ENCODE measurements at places on chromosomes 12 and 14.
A peak's percentile ranks its signal among the peaks of the same experiment; 100 is the strongest.

- DNase-seq: no peak
These were observed 68.0 kb downstream of the NIN start for GRCh38 chr14:50762931-50763300.

DNA sequence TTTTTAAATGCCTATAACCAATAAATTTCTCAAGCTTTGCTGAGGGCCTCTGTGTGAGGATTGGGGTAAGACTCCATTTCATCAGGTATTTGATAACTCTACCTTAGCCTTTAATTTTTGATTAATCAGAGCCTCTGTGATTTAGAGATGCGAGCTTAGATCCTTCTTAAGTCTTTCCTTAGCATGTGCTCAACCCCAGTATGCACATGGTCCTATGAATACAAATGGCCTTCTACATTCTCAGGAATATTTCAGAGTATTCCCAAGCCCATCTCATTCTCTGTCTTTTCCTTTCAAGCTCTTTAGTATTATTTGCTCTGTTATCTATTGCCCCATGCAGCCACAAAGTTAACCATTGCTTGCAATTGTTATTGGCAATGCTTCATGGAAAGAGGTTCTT, 1407.7 kb downstream of the LRFN5 start:
- DNase-seq: no peak

DNA sequence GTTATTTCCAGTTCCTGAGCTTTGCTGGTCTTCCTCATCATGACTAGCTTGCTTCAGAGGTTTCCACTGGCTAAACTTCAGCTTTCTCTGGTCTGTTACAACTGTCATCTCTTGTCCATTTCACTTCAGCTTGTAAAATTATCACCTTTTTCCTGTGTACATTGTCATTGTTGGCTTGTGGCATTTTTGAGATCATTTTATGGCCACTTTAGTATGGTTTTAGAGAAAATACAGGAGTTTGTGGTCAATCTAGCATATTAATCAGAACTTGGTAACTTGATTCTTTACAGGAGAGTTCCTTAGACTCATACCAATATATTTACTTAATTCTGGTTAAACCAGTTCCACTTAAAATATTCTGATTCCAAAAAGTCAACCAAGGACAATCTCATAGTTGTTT, 235.9 kb upstream of the KITLG start:
- no peak for DNase-seq

GRCh38 chr14:37593511-37594237, 1.4 kb downstream of the FOXA1 start:
- no peak for DNase-seq

- no peak for DNase-seq
These were observed 351.0 kb upstream of the FKBP4 start for GRCh38 chr12:2443776-2444175.

DNA sequence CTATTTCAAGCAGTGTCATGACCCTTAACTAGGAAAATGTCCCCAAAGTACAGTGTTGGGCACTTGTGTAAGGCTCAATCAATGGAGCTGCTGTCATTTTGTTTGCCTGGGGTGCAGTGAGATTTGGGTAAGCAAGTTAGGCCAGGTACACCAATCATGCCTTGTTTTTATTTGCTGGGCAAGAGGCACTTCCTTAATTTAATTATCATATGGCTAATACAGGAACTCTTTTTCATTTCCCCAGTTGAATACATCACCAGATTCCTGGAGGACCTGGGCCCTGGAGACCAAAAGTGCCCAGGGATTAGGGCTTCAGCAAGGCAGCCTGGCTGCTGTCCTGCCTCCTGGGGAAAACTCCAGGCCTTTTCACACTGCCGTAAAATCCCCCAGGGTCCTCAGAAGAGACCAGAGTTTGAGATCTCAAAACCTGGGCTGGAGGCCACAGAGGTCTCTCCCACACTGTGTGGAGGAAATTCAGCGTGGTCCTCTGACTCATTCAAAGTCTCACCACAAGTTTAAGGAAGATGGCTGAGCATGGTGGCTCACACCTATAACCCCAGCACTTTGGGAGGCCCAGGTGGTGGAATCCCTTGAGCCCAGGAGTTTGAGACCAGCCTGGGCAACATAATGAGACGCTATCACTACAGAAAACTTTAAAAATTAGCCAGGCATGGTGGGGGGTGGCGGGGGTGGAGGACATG, 28.4 kb upstream of the FOXN3 start:
- peak; percentile 51 for DNase-seq

GRCh38 chr12:3417937-3418462, 73.0 kb upstream of the PRMT8 start:
- no peak for DNase-seq

- no peak for DNase-seq
These were observed 52.0 kb downstream of the ETV6 start for GRCh38 chr12:11701433-11701832.

DNA sequence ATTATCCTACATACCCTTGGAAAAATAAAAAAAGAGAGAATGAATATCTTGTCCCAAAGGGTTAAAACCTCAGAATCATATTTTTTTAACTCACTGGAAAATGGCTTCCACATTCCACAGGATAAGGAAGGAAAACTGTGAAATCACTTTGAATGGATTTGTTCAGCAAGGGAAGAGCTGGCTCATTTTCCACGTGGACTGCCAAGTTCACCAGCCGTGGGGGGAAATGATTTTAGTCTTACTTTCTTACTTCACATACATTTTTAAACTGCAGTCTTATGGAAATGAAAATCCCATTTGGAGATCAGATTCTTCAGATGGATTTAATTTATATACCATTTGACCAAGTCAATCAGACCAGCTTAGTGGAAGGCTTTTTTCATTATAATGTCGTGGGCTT, 29.9 kb upstream of the AEBP2 start:
- DNase-seq: no peak

DNA sequence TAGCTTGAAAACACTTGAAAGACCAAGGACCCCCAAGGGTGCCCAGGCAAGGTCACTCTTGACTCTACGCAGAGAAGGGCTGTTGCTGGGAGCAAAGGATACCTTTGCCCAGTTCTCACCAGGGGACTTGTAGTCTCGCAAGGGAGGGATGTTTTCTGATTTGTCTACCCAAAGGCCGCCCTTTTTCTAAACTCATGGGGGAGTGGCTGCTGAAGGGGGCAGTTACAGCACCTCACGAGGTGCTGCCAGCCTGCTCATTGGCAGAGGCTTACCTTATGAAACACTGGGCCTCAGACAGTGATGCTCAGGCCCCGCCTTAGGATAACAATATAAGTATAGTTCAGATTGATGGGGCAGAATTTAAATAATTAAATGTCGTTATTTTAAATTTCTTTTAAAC, 107.0 kb downstream of the ETV6 start:
- no peak for DNase-seq

DNA sequence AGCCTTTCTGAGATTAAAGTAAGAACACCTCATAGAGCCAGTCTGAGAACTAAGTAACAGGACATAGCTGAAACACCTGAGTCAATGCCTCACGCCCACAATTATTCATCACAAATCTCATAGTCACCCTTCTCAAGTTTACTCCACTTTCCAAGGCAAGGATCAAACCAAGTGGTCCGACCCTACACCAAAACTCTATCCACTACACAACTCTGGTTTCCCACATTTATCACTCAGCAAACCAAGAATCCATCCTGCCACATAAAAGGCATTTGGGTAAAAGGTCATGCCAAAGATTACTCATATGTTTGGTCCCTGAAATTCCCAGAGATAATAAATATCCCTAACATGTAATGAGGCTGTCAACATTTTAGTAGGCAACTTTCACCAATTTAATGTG, 144.1 kb downstream of the RPAP3 start:
- DNase-seq: no peak

DNA sequence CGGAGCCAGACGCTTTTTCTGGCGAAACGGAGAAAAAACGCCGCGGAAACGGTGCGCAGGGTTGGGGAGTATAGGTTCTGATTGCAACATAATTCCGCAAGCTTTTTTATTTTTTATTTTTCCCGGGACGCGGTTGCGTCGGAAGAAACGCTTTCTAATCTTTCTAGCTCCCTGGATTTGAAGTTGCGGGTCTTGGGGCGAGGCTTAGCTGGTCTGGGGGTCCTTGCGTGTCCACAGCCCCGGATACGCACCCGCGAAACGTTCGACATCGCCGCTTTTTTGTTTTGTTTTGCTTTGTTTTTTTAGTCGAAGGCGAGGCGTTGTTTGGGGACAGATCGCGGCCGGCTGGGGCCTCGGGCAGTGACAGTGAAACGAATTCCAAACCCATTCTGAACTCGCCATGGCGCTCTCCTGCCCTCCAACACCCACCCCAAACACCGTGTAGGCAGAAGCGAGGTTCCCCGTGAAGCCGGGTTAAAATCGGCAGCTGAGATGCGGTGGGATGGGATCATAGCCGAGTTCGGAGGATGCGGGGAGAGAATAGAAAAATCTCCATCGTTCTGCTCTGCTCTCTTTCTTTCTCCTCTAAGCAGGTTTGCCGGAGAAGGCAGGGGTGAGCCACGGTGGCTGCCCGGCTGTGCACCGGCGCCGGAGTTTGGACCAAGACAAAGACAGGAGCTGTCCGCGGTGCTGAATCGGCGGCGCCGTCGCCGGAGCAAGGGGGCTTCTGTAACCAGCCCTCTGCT, 8.1 kb upstream of the LHX5 start:
- no peak for DNase-seq

DNA sequence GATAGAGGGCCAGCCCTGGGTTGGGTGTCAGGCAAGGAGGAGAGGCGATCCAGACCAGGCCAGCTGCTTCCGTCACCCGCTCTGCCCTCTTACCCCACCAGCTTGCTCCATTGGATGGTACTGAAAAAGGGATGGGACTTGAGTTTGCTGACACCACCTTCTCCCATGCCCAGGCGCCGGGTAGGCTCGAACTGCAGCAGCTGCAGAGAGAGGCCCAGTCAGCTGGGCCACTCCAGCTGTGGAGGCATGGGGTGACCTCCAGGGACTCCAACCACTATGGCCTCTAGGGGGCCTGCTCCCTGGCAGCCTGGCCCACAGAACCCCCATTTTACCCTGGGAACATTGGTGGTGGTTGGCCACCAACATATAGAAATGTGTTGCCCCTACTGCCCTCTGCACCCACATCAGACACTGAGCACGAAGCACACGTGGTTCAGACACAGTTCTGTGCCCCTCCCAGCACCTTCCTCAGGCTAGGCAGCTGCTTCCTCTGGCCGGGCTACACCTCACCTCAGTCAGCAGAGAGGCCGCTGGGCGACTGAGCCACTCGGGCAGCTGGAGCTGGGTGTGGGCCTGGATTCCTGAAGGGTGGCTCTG, 16.0 kb downstream of the RPS6KL1 start:
- DNase-seq: no peak

DNA sequence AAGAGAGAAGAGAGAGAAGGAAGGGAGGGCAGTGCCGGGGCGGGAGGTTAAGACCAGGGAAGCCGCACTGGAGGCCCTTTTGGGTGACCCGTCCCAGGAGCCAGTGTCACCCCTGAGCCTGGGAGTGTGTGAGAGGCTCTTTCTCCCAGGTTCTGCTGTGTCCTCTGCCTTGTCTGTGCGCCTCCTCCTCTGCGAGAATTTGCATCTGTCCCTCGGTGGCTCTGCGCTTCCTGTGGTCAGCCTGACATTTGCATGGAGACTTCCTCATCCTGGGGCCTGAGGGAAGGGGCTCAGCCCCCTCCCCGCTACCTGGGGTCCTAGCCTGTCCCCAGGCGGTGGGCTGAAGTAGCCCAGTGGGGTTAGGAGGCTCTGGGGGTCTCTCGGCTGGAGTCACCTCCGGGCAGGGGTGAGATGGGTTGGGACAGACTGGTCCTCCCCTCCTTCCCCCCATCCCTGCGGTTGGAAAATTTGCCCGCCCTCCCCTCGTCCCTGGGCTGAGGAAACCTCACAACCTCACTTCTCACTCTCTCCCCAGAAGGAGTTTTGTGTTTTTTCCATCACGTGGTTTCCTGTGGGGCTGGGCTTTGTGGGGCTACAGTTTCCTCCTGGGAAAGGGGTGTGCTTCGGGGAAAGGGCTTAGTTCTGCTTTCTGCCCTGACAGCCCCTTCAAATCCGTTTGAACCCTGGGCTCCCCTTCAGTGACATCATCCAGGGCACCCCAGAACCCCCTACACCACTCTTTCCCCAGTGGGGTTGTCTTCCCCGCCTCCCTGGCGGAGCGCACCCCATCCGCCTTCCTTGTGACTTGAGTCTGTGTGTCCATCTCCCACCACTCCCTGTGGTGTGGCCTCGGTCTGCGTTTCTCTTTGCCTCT, 2.5 kb downstream of the PTPN6 start:
- DNase-seq: peak; percentile 87

- no peak for DNase-seq
These were observed 127.1 kb downstream of the FIGNL2 start for GRCh38 chr12:51721282-51721940.

- no peak for DNase-seq
These were observed 363 bp upstream of the LMO3 start for GRCh38 chr12:16606201-16606849.

GRCh38 chr14:68890173-68890931, 88.8 kb downstream of the ACTN1 start:
- no peak for DNase-seq

- no peak for DNase-seq
These were observed 394.9 kb downstream of the RAD51B start for GRCh38 chr14:68214431-68214830.

- no peak for DNase-seq
These were observed 1349.1 kb downstream of the TMEM121 start for GRCh38 chr14:106875503-106875902.

- no peak for DNase-seq
These were observed 134.9 kb downstream of the SLC5A8 start for GRCh38 chr12:101074940-101075680.

DNA sequence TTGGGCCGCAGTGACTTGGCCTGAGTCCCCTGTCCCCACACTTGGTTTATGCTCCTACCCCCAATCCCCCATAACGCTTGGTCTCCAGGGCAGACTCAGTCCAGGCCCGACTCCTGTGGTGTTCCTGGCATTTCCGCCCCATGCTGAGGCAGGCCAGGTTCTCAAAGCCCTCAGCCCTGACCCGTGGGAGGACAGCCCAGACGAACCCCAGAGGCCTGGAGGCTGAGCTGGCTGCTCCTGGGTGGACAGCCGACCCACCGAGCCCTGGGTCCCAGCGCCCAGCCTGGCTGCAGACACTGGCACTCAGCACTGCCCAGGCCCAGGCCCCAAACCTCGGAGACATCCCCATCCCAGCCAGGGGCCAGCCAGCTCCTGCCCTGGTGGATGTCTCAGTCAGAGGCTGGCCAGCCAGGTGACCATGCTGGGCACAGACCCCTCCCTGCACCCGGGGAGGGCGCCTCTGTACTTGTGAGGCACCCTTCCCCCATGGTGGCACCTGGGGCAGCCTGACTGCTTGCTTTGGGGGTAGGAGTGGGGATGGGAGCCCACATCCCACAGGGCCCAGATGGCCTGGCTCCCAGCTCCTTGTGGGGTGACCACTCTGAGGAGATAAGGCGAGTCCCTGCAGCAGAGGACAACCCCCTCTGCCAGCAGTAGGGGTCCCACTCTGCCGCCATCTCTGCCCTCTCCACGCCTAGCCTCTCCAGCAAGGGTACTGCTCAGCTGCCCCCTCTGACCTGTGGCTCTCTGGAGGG, 1.4 kb downstream of the PLD4 start:
- DNase-seq: no peak

DNA sequence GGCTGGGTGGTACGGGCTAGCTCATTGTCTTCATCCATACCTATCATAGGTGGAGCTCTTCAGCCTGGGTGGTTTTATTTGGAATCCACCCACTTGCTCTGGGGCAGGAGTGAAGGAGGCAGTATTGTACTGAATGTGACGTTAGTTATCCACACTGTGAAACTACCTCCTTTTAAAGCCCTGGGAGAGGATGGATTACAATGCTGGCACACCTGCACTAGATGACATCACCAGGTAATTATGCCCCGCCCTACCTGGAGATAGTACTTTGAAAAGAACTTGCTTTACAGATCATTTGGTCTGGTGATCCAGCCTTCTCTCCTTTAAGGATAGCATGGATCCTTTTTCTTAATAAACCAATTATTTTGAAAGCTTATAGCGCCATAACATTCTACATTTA, 78.0 kb downstream of the B4GALNT3 start:
- DNase-seq: no peak

Measured in activated CD8-positive, alpha-beta memory T cell treated with anti-CD3 and anti-CD28 coated beads for 4 hours (primary cell).